ENCODE measurements at places on chromosomes 1 and 21.

GRCh38 chr1:41812453-41812852 lies 106.3 kb downstream of the HIVEP3 start:
- no peak for DNase-seq

- DNase-seq = no peak
These were observed 105.8 kb downstream of the ADARB1 start for GRCh38 chr21:45180246-45180599.

DNA sequence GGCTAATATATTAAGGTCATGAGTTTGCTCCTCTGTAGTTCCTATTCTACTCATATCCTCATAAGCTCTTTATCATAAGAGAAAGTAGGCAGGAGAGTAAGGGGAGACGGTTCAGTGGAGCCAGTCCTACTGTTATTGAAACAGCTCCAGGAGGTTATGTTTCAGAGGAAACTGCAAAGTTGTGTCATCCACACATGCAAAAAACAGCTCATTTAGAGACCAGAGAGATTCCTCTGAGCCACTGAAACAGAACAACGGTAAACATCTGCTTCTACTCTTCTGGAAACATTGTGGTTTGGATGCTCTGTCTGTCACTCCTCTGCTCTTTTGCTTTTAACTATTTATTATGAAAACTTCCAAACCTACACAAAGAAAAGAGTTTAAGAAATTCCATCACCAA lies 66.3 kb upstream of the PPP2R5A start:
- DNase-seq = peak; percentile 40

- no peak for DNase-seq
These were observed 38.0 kb upstream of the ATP1A1 start for GRCh38 chr1:116334868-116335635.

- peak; percentile 72 for DNase-seq
These were observed 23.5 kb downstream of the RNF223 start for GRCh38 chr1:1050577-1051052.

- no peak for DNase-seq
These were observed 355.7 kb downstream of the LTN1 start for GRCh38 chr21:28636752-28637691.

- no peak for DNase-seq
These were observed 52.9 kb downstream of the FOXJ3 start for GRCh38 chr1:42282024-42282579.

DNA sequence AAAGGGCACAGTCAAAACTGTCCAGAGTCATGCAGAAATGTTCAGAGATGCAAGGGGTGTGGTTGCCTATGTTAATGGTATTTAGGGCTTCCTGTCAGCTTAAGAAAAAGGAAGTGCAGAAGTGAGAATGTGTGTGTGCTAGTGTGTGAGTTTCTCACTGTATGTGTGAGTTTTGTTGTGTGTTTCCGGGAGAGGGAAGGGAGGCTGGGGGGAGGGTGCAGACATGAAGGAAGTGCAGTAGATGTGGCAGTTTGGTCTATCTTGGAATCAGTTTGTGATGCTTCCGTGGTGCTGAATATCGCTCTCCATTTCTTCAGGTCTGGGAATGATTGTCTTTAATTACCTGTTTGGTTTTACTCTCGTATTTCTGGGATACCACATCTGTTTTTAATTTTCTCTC lies 16.5 kb upstream of the ATP6V1G3 start:
- DNase-seq = peak; percentile 54

GRCh38 chr1:59903141-59903754 lies 23.3 kb downstream of the CYP2J2 start:
- DNase-seq = no peak

DNA sequence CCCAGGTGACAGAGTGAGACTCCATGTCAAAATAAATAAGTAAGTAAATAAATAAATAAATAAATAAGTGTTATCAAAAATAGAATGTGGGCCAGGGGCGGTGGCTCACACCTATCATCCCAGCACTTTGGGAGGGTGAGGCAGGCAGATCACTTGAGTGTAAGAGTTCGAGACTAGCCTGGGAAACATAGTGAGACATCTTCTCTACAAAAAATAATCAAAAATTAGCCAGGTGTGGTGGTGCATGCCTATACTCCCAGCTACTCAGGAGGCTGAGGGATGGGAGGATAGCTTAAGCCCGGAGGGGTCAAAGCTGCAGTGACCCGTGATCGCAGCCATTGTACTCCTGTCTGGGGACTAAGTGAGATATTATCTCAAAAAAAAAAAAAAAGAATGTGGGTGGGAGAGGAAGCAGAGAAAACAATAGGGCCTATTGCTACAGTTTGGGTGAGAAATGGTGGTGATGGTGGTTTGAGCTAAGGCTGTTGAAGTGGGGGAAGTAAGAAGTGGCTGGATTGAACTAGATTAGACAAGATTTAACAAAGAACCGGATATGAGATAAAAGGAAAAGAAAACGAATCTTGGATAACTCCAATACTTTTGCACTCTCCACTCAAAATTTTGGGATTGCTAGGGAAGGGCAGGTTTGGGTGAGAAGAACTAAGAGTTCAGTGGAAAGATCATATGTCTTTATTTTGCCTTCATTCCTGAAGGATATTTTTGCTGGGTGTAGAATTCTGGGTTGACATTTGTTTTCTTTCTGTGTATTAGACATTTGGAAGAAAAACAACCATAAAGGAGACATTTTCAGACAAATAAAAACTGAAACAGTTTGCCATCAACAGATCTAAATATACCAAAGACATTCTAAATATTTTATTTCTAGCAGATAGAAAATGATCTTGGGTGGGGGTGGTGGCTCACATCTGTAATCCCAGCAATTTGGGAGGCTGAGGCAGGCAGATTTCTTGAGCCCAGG lies 57.1 kb upstream of the SPOCD1 start:
- no peak for DNase-seq

GRCh38 chr1:191695865-191696264 lies 462.4 kb upstream of the RGS18 start:
- no peak for DNase-seq

DNA sequence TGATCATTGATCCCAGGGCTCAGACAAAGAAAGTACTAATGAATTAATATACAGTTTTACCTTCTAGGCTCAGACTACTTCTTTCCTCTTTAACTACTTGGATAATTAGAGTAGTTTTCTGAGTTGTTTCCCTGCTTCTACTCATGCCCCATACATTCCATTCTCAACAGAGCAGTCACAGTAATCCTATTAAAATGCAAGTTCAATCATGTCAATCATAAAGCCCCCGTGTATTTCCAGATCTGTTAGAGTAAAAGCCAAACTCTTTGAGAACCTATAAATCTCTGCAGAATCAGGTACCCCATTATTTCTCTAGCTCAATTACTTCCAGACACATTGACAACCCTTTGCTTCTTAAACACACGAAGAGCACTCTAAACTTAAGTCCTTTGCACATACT lies 242.1 kb upstream of the PRMT6 start:
- no peak for DNase-seq

- DNase-seq = no peak
These were observed 80.3 kb downstream of the TTC3 start for GRCh38 chr21:37153196-37153934.

GRCh38 chr1:147214842-147215539 lies 10.1 kb downstream of the FMO5 start:
- no peak for DNase-seq

DNA sequence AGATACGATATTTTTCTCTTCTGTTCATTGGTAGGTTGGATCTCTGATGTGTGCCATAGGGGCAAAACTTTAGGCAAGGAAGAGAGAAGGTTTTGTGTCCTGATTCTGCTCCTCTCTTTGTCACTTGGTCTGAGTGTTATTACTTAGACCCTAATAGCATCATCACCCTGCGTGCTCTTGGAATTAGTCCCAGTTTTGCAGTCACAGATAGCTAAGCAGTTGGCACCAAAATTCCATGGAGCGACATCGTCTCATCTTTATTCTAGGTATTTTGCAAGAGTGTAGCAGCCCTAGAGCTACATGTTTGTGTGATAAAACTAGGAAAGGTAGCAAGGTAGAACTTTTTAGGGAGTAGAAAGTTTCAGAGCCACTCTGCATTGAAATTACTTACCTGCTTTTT lies 23.8 kb downstream of the PIP5K1A start:
- DNase-seq = no peak

DNA sequence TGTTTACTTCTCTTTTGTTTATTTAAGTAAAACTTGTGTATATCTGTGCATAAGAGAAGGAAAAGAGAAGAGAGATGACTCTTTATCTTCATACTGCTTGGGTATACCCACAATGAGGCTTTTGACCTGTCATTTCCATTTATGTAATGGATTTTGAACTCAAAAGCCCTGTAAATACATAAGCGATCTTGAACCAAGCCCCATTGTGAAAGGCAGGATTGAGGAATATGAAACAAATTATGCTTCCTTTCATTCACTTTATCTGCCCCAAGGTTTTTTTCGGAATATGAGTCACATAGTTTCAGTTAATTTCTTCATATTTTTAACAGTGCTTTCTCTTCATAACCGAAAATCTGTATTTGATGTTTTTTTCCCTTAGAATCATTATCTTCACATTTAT lies 21.4 kb downstream of the CNST start:
- DNase-seq = no peak

DNA sequence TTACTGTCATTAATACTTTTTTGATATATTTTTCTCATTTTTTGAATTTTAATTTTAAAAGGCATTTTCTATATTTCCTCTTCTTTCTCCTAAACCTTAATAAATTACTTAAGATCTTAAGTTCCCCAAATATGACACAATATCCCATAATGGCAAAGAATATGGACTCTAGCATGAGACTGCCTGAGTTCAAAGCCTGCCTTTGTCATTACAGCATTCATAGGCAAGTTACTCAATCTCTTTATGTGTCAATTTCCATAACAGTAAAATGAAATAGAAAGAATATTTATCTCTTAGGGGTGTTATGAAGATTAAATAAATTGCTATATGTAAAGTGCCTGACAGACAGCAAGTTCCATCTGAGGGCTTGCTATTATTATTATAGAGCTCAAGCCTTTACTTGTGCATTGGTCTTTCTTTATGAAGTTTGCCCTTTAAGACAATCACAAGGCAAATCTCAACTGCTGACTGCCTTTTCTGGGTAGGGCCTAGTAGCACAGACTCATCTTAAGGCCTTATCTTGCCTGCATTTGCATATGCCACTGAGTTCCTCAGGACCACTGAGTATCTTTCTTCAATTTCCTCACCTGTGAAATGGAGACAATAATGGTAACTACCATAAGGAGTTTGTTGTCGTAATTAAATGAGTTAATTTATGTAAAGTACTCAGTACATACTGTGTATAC lies 231.0 kb downstream of the NRIP1 start:
- no peak for DNase-seq

DNA sequence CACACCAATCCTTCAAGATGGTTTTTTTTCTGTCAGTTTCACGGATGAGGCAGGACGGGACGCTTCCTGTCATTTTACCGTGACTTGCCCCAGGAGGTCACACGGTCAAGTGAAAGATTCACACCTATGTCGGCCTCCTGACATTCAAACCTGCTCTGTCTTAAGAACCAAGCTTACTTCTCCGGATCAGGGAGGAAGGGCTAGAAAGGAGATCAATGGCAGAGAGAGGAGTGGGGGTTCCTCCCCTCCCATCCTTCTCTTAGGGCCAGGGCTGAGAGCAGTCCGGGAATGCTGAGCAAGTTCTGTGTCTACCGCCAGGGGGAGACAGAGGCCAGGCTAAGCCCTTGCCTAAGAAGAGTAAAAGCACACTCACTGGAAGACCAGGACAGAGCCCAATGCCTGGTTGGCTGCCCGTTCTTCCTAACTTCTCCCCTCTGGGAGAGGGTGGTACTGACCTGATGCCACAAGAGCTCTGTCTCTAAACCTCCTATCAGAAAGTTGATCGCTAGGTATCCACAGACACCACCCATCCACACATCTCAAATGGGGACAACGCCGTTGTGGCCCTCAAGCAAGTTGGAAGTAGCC lies 1.1 kb upstream of the PPM1J start:
- DNase-seq = peak; percentile 53

- DNase-seq = no peak
These were observed 248.1 kb upstream of the RAB4A start for GRCh38 chr1:229022595-229023333.

GRCh38 chr1:178500091-178500770 lies 3.5 kb upstream of the CLEC20A start:
- DNase-seq = no peak

DNA sequence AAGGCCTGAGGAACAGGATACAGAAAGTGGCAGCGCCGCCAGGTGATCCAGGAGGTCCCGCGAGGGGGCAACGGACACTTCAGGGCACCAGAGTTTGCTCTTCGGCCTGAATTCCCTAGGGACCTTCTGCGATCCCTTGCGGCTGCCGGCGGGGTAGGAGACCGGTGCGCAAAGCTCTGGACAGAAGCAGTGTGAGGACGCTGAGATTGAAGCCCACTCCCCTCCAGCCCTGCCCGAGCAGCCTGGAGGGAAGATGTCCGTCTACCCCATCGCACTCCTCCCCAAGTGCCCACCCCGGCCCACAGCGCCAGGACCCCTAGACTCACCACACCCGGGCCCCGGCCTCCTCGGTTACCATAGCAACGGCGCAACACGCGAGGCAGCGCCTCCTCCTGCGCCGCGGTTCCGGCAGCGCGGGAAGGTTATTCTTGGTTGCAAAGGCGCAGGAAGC lies at the start of gene ANKRD45:
TSS of gene ANKRD45 (minus strand) at position 361 of the 451 bp plus-strand sequence. CDS start 10,433 bp downstream, outside the sequence.
- peak; percentile 25 for DNase-seq

GRCh38 chr1:213371847-213372619 lies 321.0 kb downstream of the RPS6KC1 start:
- DNase-seq = no peak

DNA sequence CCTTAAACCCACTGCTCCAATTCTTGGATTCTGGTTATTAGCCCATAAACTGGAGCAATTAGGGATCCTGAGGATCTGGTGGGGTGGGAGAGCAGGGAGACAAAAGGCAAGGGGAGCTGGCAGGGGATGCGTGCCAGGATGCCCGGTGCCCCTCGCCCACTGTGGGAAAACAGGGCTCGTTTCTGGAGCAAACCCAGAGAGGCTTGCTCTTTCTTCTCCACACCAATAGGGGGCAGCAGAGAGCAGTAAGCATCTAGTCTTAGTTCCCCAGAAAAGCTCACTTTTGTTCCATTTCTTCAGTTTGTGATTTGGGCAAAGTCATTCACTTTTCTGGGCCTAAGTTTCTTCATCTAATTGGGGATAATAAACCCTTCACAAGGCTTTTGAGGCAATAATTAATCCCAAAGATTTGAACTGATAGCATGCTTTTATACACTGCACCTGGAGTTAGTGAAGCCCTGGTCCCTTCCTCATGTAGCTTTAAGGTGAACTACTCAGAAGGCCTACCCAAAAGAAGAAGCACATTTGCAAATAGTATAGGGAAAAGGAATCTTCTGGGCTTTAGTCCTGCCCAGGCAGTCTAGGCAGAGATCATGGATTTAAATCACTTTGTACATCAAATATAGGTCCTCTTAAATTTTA lies 160.6 kb upstream of the USP24 start:
- no peak for DNase-seq

- no peak for DNase-seq
These were observed 290.4 kb downstream of the OLFM3 start for GRCh38 chr1:101706366-101706765.

Measured in GM06990 (cell line).